ENCODE measurements at places on chromosomes 3 and 15.
A peak's percentile ranks its signal among the peaks of the same experiment; 100 is the strongest.

DNA sequence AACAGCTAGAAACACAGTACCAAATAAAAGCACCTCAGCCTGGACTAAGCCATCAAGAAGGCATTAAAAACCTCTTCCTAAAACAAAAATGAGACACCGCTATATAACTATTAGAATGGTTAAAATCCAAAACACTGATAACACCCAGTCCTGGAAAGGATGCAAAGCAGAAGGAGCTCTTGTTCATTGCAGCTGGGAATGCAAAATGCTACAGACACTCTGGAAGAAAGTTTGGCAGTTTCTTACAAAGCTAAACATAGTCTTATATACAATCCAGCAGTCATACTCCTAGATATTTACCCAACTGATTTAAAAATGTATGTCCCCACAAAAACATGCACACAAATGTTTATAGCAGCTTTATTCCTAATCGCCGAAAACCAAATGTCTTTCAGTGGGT lies 35.7 kb downstream of the CHSY1 start:
- DNase-seq, result no peak

GRCh38 chr3:194494951-194495374 lies 8.2 kb upstream of the ATP13A3 start:
- no peak for DNase-seq

- peak; percentile 24 for DNase-seq
Observed at GRCh38 chr3:136728473-136728872, 23.7 kb downstream of the STAG1 start.

- peak; percentile 89 for DNase-seq
Observed at GRCh38 chr3:61927332-61927731, 366.0 kb downstream of the PTPRG start.

DNA sequence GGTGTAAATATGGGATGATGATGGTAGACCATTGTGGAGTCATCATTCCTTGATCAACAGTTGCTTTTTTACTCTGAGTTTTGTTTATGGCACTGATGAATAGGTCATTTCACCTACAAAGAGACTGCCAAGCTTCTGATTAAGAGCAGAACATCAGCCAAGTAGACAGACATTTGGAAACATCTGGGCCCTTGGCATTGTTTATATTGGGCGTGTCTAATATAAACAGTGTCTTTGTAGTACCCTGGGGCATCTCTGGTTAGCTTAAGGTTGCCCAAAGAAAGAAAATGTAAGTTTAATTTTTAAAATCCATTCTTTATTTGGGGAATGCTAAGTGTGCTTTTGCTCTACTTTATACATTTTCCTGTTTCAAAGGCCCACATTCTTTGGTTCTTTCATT lies 377.0 kb downstream of the FEZF2 start:
- DNase-seq, result no peak

DNA sequence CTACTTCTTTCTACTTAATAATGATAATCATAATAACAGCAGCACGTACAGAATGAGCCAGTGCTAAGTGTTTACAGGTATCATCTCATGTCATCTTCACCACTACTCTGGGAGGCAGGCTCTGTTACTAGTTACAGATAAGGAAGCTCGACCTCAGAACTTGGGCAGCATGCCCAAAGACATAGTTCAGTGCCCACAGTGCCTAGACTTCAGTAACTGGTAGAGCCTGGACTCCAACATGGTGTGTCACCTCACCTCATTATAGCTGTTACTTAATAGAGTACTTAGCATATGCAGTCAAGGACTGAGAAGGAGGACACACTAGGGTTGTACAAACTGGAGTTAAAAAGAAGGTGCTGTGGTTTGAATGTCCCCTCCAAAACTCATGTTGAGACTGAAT lies 7.6 kb downstream of the GADL1 start:
- DNase-seq, result no peak

- DNase-seq, result peak; percentile 93
Observed at GRCh38 chr15:75043509-75044257, 20.3 kb downstream of the PPCDC start.

GRCh38 chr15:83835479-83835878 lies 181.6 kb downstream of the ADAMTSL3 start:
- no peak for DNase-seq

- DNase-seq, result peak; percentile 86
Observed at GRCh38 chr3:104629038-104629437, 737.7 kb upstream of the ALCAM start.
